Suppressor macrophage treated with lipopolysaccharide for 1 hour (primary cell): ENCODE measurements at places on chromosomes 4 and X.
A peak's percentile ranks its signal among the peaks of the same experiment; 100 is the strongest.

GRCh38 chr4:152363086-152363485 is 172.8 kb downstream of the FBXW7 start:
- no peak for DNase-seq

DNA sequence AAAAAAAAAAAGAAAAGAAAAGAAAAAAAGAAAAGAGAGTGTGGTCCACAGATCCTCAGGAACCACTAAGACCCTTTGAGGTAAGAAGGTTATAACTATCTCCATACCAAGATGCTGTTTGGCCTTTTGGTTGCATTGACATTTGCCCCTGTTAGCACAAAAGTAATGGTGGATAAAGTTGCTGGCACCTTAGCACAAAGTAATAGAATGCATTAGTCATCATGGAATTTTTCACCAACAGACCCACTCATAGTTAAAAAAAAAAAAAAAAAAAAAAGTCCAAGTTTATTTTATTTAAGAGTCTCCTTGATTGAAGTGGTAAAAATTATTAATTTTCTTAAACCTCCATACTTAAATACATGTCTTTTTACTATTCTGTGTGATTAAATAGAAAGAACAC is 78.4 kb upstream of the RBPJ start:
- peak; percentile 28 for DNase-seq

- no peak for DNase-seq
These were observed 1100.9 kb downstream of the RPA4 start for GRCh38 chrX:97984641-97985040.

DNA sequence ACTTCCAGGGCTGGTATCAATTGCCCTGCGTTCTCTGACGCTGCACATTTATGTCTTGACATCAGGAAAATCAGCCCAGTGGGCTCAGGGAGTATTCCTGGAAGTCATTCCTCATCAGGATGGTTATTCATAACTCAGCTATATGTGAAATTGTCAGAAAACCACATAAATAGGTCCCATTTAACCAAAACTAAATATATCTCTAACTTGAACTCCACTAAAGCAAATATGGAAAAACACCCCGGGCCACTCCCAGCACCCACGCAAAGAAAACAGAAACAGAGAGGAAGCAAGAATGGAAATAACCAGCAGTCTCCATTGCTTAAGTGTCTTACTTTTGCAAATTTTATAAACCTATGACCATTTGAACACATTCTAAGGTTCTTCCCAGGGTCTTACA is 112.0 kb downstream of the IRF2 start:
- peak; percentile 92 for DNase-seq

DNA sequence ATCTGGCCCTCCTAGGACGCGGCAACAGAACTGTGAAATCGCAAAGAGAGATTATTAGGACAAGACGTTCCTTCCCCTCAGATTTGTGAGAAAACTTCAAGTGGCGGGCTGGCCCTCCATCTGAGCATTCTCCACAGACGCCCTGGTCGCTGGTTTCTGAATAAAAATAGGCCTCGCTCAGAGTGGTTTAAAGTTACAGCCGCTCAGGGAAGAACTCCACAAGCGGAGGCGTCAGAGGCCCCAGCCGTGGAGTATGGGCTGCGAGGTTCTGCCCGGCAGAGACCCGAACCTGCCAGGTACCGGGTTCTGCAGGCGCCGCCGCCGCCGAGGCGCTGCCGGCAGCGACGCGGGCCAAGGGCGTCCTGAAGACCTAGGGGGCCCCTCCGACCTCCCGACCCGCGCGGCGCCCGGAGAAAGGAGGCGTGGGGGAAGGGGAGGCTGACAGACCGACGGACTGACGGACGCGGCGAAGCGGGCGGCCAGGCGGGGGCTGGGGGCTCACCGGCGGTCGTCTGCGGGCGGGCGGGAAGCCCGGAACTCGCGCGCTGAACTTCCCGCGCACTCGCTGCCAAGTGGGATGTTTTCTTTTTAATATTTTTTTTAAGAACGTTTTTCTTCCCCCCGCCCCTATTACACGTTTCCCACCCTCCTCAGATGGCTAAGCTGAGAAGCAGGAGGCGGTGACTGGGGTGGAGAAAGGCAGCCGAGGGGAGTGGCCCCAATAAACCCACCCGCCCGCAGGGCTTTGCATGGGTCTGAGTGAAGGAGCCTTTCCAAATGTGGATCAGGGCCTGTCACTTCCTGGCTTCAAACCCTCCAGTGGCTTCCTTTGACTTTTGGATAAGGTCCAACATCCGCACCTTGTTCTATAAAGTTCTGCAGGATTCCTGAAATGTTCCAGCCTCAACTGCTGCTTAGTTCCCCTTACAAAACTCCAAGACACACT is at the start of gene PABPC4L:
Gene PABPC4L (minus strand): TSS at position 574 of the 946 bp plus-strand sequence. CDS start 770 bp downstream, outside the sequence.
- DNase-seq, result no peak

DNA sequence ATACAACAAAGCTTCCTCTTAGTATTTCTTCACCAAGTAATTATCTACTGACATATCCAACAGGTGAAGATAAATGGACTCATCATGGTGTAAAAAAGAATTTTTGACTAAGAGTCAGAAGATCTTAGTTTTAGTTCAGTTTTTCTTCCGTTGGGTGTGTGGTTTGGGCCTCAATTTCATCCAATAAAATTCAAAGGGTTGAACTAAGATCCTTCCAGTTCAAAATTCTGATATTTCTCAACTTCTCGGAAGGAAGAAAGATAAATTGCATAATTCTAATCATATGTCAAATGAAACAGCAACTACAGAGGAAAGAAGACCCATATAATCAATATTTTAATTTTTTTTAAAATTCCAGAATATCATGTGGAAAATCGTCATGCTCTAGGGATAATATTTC is 192.7 kb downstream of the SPRY1 start:
- peak; percentile 56 for DNase-seq

DNA sequence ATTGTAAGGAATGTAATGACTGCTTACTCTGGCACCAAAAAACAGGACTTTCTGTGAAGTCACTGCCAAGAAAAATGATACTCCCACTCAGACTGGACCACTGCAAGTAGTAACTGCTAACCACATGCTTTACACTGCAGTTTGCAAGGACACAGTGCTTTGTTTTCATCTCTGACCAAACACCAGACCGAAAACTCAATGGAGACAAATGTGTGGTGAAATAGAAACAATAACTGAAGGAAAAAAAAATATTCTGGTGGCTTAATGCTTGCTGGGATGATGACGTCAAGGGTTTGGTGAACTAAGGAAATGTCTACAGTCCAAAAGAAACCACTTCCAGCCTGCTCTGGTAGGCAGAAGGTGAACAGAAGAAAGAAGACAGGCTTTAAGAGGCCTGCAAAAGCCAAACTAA is 13.2 kb downstream of the GPC4 start:
- DNase-seq, result no peak

- DNase-seq, result no peak
These were observed 46.8 kb downstream of the HPGD start for GRCh38 chr4:174475528-174475927.

- no peak for DNase-seq
These were observed 191.0 kb downstream of the SLC7A11 start for GRCh38 chr4:138051157-138051556.

- DNase-seq, result no peak
These were observed 13.0 kb upstream of the NDUFC1 start for GRCh38 chr4:139315221-139315675.

GRCh38 chrX:70808942-70809940 is 99.3 kb downstream of the TEX11 start:
- DNase-seq, result no peak

GRCh38 chrX:2500803-2501558 is at the start of the genes DHRSX and ZBED1:
Gene DHRSX, minus strand, starts transcription at chrX:2500976. Its CDS starts 51 bp downstream, at chrX:2500925.
Gene ZBED1, minus strand, starts transcription at chrX:2500976. Its CDS starts 10,257 bp downstream, at chrX:2490719.
- peak; percentile 63 for DNase-seq

DNA sequence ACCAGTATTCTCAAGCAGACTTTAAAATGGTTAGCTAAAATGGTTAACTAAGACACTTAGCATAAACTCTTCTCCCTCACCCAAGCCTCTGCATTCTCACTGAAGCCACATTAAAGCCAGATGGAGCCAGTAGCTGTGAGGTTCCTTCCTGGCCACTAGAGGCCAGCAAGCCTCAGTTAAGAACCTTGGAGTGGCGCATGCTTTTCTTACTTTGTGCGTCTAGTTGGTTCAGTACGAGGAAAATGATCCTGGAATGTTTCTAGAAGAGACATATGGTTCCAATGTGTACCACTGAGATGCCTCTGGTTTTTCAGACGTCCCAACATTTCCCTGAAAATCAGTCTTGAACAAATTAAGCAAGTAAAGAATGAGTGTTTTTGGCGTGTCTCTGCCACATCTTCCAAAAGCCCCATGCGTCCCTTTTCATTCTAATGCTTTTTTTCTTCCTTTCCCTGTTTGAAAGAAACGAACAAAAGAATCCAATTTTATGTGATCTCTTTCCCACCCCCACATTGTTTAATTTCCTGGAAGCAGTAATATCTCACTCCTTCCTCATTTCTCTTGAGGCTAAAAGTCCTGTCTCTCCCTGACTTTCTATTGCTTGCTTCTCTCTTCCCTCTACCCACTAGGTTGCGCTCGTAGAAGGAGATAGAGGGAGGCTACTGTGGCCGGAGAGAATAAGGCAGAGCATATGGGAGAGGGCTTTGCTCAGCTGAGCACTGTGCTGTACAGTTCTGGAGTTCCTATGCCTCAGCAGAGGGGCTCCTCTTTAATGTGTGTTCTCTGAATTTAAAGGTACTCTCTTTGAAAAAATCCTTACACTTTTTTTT is 82.9 kb upstream of the TAB3 start:
- DNase-seq, result peak; percentile 48

GRCh38 chrX:116276261-116276660 is 105.7 kb downstream of the AGTR2 start:
- no peak for DNase-seq

- DNase-seq, result no peak
These were observed 69.3 kb upstream of the HELT start for GRCh38 chr4:184949020-184949419.

GRCh38 chrX:117743469-117744251 is 372.9 kb downstream of the KLHL13 start:
- DNase-seq, result no peak

GRCh38 chrX:133594156-133594555 is 178.9 kb upstream of the GPC4 start:
- DNase-seq, result peak; percentile 73

- DNase-seq, result no peak
These were observed 436.3 kb downstream of the KLHL13 start for GRCh38 chrX:117680286-117680685.

DNA sequence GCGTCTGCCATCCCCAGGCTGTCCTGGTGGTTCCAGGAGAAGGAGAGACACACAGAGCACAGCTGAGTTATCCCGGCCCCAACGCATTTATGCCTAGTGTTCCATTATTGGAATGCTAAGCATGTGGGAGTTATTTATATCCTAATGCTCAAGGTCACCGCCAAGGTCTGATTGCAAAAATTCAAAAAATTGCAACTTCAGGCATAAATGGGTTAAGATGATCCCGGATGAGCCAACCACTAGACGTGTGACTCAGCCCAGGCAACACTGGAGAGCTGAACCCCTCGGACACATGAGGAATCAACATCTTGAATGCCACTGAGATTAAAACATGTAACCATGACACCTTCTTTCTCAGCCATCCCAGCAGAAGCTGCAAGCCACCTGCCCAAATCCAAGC is 3.8 kb upstream of the ZCCHC4 start:
- peak; percentile 32 for DNase-seq

DNA sequence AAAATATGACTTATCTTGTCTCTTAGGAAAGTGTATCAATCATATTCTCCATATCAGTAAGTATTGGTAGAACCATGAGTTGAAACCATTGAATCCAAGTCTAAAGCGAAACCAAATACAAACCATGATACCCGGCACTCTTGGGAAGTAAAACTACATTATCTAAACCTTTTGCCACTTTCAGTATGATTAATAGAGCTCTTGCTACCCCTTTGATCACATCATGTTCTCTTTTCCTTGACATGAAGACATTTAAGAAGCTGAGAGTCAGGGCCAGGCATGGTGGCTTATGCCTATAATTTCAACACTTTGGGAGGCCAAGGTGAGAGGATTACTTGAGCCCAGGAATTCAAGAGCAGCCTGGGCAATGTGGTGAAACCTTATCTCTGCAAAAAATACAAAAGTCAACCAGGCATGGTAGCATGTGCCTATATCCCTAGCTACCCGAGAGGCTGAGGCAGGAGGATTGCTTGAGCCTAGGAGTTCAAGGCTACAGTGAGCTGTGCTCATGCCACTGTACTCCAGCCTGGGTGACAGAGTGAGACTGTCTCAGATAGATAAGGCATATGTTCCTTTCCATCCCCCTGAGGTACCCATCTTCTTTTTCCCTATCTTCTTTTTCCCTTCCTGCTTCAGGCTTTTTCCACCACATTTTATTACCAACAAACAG is 45.4 kb downstream of the CEP135 start:
- no peak for DNase-seq

DNA sequence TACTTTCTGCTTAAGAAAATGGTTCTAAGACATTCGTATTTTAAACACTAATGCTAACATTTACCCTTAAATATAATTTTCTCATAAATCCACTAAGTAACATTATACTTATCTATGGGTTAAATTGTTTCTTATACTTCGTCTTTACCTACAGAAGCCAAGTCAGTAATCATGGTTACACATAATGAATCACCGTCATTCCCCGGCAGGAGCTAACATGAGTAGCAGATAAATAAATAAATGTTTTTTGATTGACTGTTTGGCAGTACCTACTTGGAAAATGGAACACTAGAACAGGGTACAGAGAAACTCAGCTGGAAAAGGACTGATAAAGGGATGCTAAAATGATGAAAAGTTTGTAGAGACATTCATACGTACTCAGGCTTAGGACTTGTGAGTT is 430.4 kb downstream of the ACTRT1 start:
- DNase-seq, result no peak

DNA sequence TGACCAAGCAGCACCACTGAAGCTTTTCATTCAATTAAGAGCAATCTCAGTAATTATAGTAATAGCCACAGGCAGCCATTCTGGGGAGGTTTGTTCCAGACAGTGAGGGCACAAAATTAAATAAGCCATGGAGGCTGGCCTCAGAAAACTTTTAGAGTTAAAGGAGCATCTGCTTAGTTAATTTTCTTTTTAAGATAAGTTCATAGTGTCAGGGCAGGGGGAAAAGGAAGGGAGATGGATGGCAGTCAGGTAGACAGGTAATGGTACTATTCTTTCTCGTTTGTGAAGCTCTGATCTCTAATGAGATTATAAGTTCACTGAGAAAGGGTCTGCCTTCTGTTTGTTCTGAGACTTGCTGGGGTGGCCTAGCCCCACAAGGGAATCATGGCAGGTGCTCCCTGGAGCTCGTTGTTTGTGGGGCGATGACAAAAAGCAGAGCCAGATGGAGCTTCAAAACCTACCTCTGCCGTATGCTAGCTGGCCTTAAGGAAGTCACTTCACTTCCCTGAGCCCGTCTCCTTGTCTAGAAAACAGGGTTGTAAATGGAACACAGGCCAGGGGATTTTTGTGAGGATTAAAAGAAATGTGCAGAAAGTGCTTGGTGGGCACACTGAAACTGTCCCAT is 44.6 kb upstream of the FGFBP2 start:
- DNase-seq, result no peak
